Cardiac septum (tissue), 1 donor: ENCODE measurements at places on chromosomes 1 and 21. TPM values are rescaled to one million over a fixed set of nuclear protein-coding genes. Genes with fewer than 3 reads are reported as not detected.

Gene NPPB
- 7,162 TPM for total RNA-seq

Gene BSND
- total RNA-seq: not detected

Gene DISP3
- 0.05 TPM for total RNA-seq

Gene IL20
- total RNA-seq: not detected

Gene CD1E
- total RNA-seq: not detected

Gene LIN28A
- total RNA-seq: not detected

Gene IRF2BP2
- total RNA-seq: 65.6 TPM

Gene ST6GALNAC3
- total RNA-seq: 4.1 TPM

Gene KCNJ9
- not detected for total RNA-seq

Gene ADSS2
- total RNA-seq: 8.6 TPM

Gene GCLM
- total RNA-seq: 10.5 TPM

Gene NFASC
- total RNA-seq: 16.0 TPM

Gene CDK18
- total RNA-seq: 195 TPM

Gene AMY1A
- not detected for total RNA-seq

Gene PTGS2
- total RNA-seq: 0.81 TPM

Gene AKNAD1
- not detected for total RNA-seq

Gene CSF3R
- 11.8 TPM for total RNA-seq

Gene FMOD
- 66.0 TPM for total RNA-seq

Gene ADGRL2
- total RNA-seq: 33.3 TPM

Gene TPTE
- not detected for total RNA-seq

Gene UBASH3A
- not detected for total RNA-seq

Gene DIRAS3
- 37.8 TPM for total RNA-seq

Gene ZNF683
- not detected for total RNA-seq

Gene AIM2
- 0.35 TPM for total RNA-seq

Gene CD48
- total RNA-seq: 1.00 TPM

Gene CERS2
- 76.0 TPM for total RNA-seq

Gene ATP8B2
- 22.5 TPM for total RNA-seq
